Brain (organoid and tissue), 16 donors: ENCODE measurements at places on chromosomes 3 and 15.

DNA sequence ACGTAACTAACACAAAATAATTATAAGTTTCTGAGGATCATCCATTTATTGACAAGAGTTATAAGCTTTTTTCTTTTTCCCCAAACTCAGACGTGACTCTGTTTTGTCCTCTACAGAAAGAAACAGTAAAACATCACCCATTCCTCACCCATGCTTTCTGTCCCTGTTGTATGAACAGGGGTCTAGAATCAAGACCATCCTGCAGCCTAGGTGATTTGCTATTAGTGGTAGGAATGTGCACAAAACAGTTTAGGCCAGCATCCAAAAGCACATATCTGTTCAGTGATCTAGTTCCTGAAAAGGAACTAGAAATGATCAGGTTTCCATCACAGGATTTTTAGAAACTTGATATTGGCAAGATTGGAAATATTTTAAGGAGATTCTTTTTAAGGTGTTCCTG lies 527.6 kb downstream of the SOX2 start:
- DNase-seq, result no peak

GRCh38 chr3:80734483-80734882 lies 966.7 kb upstream of the ROBO1 start:
- DNase-seq, result no peak

- no peak for DNase-seq
Measured at GRCh38 chr15:71562251-71562650, 248.1 kb upstream of the NR2E3 start.

- DNase-seq, result no peak
Measured at GRCh38 chr3:133210656-133211055, 172.5 kb downstream of the TMEM108 start.

- no peak for DNase-seq
Measured at GRCh38 chr3:123143669-123144411, 57.9 kb upstream of the SEC22A start.

DNA sequence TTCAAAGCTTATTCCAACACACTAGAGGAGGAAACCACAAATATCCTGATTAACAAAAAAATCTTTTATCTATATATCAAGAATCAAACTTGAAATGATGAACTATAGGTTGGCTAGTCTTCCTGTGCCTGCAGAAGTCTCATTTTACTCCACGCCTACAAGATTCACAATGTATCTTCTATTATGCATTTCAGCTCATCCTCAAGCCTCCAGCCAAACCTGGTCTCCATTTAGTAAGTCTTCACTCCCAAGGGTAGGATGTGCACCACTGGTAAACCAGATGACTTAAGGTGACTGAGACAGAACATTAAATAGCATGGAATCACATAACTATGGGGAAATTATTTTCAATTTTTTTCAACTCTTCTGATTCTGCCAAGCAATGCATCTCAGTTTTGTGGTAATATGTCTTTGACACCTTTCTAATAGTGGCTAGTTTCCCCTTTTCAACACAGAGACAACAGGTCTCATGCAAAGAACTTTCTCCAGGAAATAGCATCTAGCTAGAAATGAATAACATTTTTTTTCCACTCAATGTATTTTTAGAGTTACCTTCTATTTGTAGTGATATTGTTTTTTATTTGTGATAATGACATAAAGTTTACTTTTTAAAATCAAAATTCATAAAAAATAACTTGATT lies 166.9 kb downstream of the TNIK start:
- no peak for DNase-seq

GRCh38 chr3:133209871-133210550 lies 171.8 kb downstream of the TMEM108 start:
- DNase-seq, result no peak

DNA sequence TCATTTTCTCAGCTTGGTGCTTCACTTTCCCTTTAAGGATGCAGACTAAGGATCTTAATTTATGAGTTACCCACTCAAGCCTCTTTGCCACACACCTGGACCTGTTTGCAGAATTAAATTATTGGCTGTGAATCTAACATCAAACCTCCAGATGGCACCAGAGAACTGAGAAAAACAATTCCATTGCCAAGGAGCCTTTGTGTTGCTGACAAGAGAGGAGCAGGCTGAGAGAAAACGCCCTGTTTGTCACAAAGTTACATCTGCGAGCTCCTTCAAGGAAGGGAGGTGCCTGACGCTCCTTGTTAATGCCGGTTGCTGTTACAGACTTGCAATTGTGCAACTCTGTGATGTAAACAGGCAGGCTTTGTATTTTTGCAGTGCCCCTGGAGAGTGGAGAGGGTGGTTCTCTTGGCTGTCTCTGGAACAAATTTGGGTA lies 36.3 kb upstream of the TMC3 start:
- DNase-seq, result peak; percentile 94

GRCh38 chr15:60865507-60865906 lies 363.6 kb downstream of the RORA start:
- DNase-seq, result no peak

GRCh38 chr3:128484404-128485281 lies 8.4 kb downstream of the GATA2 start:
- no peak for DNase-seq

- DNase-seq, result no peak
Measured at GRCh38 chr15:94397337-94397736, 166.0 kb downstream of the MCTP2 start.

DNA sequence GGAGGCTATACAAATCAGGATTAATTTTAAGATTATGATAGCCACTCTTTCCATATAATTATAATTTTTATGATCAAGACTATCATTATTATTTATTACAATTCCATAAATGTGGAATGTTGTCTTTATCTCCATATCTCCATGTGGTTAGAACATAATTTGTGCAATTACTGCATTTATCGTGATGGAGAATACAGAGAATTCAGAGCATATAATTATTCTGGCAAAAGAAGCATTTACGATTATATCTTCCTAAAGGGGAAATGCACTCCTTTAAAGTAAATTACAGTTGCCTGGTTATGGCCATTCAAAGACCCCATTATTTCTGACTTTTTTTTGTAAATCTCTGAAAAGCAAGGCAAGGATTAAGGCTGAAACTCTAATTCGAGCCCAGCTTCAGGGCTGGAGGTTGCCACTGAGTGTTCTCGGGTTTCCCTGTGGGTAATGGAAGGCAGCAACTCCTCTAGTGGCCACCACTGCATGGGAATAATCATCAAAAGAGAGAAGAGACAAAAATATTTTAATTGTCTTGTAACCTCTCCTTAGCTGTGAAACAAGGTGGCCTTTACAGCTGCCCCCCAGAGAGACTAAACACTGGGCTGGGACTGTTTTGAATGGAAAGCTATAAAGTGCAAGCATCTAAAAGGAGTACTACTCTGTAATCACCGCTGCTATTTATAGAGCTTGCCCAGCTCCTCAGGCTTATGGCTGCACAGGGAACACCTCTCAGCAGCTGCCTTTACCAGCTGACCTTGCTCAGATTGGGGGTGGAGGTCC lies 59.8 kb upstream of the PRTG start:
- DNase-seq, result no peak
